CD4-positive, alpha-beta T cell treated with Interleukin-15 for 4 hours (primary cell): ENCODE measurements at places on chromosomes 2 and 18.

GRCh38 chr2:162277381-162277780 is 34.1 kb upstream of the FAP start:
- DNase-seq: no peak

- DNase-seq: no peak
Measured at GRCh38 chr2:232577841-232578240, 27.4 kb downstream of the EIF4E2 start.

DNA sequence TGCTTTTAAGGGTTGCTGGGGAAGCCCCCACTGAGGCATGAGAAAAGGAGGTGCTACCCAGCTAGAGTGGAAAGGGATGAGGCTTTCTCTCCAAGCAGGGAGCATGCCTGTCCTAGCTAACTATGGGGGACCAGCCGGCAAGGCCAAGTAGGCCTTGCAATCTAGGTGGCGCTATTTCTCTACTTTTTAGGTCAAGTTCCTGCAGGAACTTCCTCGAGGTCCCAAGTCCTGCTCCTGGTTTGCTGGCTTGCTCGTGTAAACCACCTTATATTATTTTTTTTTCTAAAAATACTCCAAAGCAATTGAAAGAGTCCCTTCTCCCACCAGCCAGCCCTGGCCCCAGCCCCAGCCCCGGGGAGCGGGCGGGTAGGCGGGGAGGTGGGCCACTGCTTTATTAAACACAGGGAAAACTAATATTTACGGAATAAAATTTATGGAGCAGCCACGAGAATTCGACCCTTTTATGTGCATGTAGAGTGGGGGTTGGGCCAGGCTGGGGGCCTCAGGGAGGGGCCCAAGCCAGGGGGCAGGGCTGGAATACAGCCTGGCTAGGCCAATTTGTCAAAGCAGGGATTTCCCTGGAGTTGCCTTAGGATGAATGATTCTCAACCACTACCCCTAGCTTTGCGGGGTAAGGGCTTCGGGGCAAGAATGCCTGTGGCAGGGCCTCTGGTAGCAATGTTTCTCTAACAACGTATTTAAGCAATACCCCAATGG is 12.8 kb upstream of the IHH start:
- DNase-seq: peak; percentile 13

DNA sequence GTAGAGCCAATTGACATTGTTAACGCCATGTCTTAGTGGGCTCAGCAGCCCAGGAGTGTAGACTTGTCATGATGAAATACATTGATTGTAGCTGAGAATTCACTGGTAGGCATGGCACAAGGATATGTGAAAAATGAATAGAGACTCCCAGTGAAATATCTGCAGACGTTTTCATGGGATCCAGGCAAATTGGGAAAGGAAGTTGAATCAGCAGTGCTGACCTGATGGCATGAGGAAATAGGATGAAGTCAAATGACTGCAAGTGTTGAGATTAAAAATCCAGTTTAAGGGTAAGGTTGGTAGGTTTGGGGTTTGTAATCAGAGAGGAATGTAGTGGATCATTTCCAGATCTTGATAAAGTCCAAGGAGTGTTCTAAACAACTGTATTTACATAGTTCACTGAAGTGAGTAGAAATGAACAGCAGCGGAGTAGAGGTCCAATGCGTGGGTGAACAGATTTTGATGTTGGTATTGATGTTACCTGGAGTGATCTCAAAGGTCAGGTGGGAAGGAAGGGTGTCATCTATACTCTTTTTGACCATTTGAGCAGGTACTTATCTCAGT is 24.6 kb downstream of the INSIG2 start:
- DNase-seq: no peak

GRCh38 chr2:178119179-178119922 is 7.1 kb downstream of the RBM45 start:
- DNase-seq: no peak

DNA sequence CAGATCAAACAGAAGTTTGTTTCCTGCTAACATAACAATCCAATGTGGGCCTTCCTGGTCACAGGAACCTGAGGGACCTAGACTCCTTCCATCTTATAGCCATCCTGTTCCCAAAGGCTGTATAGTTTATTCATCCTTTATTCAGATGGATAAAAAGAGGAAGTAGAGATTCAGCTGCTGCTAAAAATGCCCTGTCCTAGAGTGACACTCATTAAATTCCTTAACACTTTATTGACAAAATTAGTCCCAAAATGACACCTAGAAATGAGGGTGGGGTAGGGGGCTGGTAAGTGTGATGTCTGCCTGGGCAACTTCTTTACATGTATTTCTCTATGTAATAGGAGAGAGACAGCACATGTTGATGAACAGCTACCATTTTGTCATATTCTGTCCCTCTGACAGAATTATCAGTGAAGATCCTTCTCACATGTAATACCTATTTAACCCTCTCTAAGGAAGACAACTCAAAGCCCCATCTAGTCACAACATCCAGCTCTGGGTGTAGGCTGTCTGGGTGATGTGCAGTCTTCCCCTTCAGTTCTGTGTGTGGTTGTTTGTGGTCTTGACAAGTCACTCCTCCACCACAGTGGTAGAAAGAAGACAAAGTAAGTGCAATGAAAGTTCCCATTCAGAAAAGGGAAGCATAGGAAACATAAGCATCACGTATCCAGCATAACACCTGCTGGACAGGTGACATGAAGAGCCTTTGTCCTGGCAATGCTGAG is 253.9 kb upstream of the CNTNAP5 start:
- no peak for DNase-seq

DNA sequence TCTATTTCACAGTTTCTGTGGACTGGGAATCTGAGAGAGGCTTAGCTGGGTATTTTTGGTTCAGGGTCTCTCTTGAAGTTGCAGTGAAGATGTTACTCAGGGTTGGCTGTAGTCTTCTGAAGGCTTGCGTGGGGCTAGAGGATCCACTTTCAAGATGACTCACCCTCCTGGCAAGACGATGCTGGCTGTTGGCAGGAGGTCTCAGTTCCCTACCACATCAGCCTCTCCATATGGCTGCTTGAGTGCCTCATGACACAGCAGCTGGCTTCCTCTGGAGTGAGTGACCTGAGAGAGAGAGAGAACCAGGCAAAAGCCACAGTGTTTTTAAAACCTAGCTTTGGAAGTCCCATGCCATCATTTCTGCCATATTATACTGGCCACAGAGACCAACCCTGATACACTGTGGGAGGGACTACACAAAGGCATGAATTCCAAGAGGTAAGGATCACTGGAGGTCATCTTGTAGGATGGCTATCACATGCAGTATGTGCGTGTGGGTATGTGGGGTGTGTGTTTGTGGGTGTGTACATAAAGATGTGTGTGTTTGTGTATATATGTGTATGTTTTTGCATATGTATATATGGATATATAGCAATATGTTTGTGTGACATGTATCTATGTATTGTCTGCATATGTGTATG is 25.1 kb downstream of the DNPEP start:
- no peak for DNase-seq

DNA sequence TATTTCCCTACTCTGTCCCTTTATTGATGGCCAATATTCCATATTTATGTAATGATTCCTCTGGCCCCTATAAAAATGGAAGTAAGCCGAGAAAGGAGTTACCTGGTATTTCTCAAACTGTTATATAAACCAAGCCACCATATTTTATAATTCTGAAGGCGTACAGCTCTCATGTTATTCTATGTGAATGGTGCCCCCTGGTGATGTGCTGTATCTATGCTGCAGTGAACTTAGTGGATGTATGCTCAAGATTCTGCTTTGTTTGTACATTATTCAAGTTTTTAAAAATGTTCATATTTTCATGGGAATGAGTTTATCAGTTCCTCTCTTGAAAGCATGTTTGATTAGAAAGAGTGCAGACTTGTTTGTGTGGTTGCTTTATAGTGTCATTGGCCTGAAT is 194.5 kb upstream of the LRRTM1 start:
- no peak for DNase-seq

- peak; percentile 68 for DNase-seq
Measured at GRCh38 chr18:51191128-51191717, 6.3 kb downstream of the MEX3C start.

DNA sequence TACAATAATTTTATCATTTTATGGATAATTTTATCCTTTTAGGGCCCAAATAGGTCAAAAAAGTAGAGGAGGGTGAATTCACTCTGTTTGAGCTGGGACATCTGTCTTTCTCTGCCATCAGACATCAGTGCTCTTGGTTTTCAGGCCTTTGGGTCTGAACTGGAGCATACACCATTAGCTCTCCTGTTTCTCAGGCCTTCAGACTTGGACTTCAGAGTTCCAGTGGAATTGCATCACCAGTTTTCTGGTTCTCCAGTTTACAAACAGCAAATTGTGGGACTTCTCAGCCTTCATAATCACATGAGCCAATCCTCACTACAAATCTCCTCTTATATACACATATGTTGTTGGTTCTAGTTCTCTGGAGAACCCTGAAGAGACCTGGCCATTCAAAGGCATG is 33.9 kb downstream of the CRYGD start:
- no peak for DNase-seq

- no peak for DNase-seq
Measured at GRCh38 chr18:67456711-67457110, 59.8 kb downstream of the DSEL start.

DNA sequence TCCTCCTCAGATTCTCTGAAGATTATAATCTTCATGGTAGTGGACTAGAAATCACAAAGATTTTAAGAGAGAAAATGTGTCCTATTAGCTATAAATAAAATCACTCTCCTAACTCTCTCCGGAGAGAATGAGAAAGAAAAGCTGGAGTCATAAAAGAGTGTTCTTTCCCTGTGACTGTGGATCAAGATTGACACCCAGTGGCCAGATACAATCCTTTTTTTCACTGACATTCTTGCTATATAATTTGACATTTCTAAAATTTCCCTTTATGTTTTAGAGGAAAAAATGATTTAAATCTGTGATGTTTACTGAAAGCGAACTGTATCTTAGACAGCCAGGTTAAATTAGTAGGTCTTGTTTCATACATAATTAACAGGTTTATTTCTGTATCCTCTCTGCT is 35.4 kb upstream of the LRP2 start:
- DNase-seq: no peak

- no peak for DNase-seq
Measured at GRCh38 chr2:201007584-201007998, 44.1 kb upstream of the ORC2 start.

DNA sequence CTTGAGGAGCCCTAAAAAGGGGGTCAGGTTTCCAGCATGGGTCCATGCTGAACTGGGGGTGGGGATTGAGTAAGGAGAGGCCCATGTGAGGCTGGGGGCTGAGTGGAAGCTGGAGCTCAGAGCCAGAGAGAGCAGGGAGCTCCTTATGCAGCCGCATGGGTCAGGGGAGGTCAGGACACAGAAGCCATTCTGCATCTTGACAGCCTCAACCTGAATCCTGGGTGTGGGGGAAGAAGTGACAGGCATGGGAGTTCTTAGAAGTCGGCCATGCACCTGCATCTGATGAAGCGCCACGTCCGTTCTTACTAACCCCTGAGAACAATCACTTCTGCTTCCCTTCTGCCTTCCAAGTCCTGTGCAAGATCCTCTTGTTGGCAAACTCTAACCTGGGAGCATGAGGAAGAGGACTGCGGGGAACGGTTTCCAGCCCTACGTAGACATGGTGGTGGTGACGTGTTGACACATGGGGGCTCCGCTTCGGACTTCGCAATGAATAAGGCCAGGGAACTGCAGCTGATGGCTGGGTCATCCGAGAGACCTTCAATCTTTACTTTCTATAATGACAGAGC is 22.3 kb downstream of the GNLY start:
- DNase-seq: no peak

- DNase-seq: no peak
Measured at GRCh38 chr2:234251326-234252271, 201.1 kb downstream of the SPP2 start.

GRCh38 chr18:12836551-12836950 is 47.5 kb downstream of the PTPN2 start:
- no peak for DNase-seq

GRCh38 chr18:10202845-10203321 is 251.6 kb upstream of the APCDD1 start:
- DNase-seq: no peak

DNA sequence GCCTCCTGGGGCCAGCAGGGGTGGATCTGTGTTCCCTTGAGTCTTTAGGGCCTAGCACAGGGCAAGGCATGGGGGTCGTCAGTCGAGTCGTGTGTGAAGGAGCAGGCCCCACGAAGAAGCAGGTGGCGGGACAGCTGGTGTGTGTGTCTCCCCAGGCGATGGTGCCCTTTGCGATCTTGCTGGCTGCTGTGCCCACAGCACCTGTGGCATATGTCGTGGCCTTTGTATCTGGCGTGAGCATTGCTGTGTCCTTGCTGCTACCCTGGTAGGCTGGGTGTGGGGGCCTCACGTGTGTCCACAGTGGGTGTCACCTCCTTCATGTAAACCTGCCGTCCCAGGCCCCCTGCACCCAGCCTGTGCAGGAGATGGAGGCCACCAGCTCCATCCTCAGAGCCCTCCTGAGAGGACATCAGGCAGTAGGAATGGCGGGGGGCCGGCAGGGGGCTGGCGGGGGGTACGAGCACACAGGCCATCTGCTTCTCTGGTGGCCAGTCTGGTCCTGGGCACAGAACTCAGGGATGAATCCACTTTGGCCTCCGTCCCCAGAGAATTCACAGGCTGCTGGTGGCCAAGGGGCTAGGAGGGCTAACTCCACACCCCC is 13.2 kb downstream of the MFSD2B start:
- DNase-seq: no peak

DNA sequence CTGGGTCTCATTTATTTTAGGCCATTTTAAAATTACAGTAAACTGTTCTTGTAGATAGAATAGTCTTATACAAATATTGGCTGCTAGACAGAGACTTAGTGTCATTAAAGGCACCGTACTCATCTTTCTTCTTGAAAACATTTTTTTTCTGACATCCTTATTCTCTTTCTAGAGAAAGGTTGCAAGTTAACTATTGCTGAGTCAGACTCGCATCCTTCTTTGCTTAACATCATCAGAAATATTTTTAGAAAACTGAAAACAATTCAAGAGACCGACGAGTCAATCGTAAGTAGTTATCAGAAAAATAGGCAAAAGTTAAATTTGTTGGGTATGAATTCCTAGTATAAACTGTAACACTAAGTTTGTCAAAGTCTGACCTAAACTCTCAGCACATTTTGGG is 72.2 kb downstream of the HNMT start:
- no peak for DNase-seq

GRCh38 chr2:46136481-46136880 is 160.7 kb upstream of the EPAS1 start:
- no peak for DNase-seq

- no peak for DNase-seq
Measured at GRCh38 chr2:154599189-154599588, 99.3 kb upstream of the KCNJ3 start.

DNA sequence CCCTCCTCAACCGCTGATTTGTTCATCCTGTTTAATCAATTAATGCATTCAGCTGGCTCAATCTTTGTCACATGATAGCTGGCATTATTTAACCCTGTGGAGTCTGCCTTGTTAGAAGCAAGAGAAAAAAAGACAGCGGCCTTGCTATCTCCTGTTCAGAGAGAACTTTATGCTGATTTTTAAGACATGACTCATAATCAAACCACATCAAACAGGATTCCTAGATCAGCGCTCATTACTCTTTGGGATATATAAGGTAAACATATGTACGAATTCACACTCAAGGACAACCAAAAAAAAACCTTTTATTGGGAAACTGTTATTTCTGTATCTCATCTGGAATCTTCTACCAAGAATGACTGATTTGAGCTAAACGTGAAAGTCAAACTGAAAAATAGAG is 195.1 kb downstream of the C1D start:
- no peak for DNase-seq
